ENCODE measurements at places on chromosomes 1 and 21.
A peak's percentile ranks its signal among the peaks of the same experiment; 100 is the strongest.

- no peak for DNase-seq
These were observed 5.6 kb downstream of the BTBD8 start for GRCh38 chr1:92085727-92086126.

DNA sequence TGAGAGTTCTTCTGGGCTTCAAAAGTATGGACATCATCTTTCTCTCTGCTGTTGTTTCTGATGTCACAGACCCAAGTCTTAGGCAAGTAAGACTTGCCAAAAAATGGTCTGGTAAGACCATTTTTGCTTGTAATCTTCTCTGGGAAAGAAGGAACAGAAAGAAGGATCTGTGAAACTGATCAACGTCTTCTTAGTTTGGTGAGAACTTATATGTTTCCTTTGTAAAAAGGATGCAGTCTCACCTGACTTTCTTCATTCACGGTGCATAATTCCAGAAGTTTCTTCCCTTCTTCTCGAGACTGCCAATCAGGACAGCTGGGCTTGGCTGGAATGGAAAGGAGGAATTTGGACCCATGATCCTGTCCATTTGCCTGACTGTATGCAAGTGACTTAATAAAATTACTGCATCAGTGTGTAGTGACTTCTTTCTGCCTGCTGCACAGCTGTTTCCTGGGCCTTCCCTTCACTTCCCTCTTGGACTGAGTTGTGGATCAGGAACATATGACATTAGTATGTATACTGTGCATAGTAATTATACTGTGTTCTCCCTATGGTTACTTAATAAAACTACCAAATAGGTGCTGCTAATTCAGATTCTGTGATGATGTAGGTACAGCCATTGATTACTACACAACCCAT, 7.6 kb upstream of the DENND1B start:
- DNase-seq, result no peak

DNA sequence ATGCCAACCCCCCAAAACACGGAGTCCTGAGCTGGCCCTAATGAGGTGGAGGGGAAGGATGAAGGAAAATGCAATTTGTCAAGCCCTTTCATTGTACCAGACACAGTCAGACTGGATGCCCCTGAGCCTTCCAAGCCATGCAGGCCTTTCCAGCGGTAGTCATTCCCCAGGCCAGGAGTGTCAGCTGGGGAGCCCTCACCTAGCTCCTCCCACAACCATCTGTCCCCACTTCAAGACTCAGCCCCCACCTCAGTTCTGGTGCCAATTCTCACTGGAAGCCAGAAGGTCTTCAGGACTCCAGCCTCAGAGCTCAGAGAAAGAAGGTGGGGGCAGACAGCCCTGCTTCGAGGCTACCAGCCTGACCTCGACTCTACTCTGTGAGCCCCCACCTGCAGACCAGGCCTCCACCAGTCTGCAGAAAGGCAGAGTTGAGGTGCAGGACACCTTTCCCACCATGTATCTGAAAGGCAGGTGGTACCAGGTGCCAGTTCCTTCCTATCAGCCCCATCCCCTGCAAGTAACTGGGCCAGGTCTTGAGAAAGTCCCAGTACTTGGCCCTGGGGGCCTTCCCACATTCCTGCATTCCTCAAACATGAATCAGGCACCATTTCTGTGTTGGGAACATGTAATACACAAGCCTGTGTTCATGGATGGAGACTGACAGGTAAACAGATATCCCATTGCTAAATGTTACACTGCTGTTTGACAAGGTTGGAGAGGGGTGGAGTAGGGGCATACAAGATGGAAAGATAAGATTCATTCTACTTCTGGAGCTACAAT, 180.6 kb upstream of the EDN2 start:
- DNase-seq, result no peak

GRCh38 chr1:165354739-165355138, 1.8 kb downstream of the LMX1A start:
- no peak for DNase-seq

- DNase-seq, result peak; percentile 84
These were observed 24.0 kb upstream of the CDK18 start for GRCh38 chr1:205480349-205480985.

DNA sequence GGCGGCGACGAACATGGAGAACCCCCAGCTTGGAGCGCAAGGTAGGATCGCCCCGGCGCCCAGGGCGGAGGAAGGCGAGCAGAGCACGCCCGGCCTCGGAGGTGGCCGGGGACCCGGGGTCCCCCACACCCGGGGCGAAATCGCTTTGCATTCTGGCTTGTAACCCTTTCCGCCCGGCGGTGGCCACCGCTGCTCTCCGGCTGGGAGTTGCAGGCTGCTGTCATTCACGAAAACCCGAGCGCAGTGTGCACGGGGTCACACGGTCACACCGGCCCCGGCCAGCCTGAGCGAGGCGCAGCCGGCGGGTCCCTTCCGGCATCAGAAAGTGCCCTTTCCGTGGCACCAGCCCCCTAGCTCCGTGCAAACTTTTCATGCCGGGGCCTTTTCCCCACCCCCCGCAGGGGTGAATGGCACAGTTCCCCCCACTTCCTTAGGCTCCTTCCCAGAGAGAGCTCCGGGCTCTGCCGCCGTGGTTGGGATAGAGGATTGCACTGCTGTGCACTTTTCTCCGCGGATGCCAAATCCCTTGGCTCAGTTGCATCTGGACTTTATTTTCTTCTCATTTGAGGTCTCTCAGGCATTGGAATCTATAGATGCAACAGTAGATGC, 802 bp downstream of the KAZN start:
- DNase-seq, result no peak

- no peak for DNase-seq
These were observed 187.2 kb upstream of the AJAP1 start for GRCh38 chr1:4467241-4467640.

GRCh38 chr1:31765041-31765467, 914 bp upstream of the ADGRB2 start:
- no peak for DNase-seq
